CD4-positive, alpha-beta T cell treated with Interferon gamma for 1 hour (primary cell): ENCODE measurements at places on chromosomes 16 and 17.

- no peak for DNase-seq
Measured at GRCh38 chr16:80994451-80994850, 12.2 kb downstream of the CMC2 start.

GRCh38 chr17:73320601-73321264, 8.9 kb upstream of the CDC42EP4 start:
- DNase-seq = no peak

- DNase-seq = no peak
Measured at GRCh38 chr17:62787366-62787765, 20.7 kb downstream of the MARCHF10 start.

- no peak for DNase-seq
Measured at GRCh38 chr17:80879723-80880647, 111.7 kb upstream of the CHMP6 start.

- DNase-seq = no peak
Measured at GRCh38 chr17:58741121-58741625, 14.5 kb upstream of the PPM1E start.

- DNase-seq = no peak
Measured at GRCh38 chr16:55655897-55656681, at the start of gene SLC6A2. Gene SLC6A2 (plus strand): TSS chr16:55655988. CDS start chr16:55656695, 707 bp downstream.

DNA sequence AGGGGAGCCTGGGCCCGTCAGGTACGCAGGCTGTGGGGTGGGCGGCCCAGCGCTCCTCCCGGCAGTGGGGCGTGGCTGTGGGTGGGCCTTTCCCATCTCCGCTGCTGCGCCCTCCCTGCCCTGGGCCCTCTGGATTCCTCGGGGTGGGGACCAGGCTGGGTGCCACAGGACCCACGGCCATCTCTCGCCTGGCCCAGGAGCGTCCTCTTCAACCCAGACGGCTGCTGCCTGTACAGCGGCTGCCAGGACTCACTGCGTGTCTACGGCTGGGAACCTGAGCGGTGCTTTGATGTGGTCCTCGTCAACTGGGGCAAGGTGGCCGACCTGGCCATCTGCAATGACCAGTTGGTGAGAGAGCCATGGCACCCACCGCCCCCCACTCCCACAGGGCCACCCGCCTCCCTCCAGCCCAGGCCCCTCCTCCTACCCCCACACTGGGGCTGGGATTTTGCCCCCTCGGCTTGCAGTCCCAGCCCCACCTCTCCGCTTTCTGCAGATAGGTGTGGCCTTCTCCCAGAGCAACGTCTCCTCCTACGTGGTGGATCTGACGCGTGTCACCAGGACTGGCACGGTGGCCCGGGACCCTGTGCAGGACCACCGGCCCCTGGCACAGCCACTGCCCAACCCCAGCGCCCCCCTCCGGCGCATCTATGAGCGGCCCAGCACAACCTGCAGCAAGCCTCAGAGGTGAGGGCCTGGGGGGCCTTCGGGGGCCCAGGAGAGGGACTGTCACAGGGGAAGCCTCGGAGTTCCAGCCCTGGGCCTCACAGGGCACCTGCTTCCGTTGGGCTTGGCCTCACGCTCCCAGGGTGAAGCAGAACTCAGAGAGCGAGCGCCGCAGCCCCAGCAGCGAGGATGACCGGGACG, 17.2 kb downstream of the KATNB1 start:
- no peak for DNase-seq

GRCh38 chr17:80111702-80112470, 10.5 kb downstream of the GAA start:
- no peak for DNase-seq
